ENCODE measurements at places on chromosomes 12 and 14.
A peak's percentile ranks its signal among the peaks of the same experiment; 100 is the strongest.

DNA sequence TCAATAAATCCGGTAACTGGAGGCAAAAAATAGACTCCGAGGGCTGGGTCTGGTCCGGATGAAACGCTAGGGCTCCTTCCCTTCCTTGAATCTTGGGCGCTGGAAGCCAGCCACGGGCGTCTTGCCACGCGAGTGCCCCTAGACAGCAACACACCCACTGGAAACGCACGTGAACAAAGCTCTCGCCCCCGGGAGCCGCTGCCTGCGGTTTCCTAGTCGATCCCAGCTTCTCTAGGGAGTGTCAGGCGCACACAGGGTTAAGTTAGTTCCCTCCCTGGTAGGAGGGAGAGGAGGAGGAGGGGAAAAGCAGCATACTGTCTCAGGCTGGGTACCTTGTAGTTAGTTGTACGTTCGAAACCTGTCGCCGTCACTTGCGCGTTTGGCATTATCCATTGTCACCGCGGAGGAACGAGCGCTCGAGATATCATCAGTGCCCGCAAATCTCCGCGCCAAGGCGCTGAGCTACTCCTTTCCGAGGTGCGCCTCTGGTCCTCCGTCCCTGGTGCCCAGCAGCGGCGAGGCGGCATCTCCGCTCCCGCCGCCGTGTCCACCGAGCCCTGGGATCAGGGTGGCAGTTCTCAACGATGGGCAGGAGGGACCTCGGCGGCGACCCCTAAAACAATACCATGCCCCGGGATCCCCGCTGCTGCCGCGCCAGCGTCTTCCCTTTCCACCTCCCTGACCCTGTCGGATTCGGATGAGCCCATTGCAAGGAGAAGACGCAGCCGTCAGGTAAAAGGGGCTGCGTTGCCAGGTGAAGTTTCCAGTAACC, at the start of gene FLRT2:
FLRT2 (plus strand) TSS at position 342 of the 772 bp plus-strand sequence. CDS start 91,371 bp downstream, outside the sequence.
- no peak for DNase-seq

GRCh38 chr14:74459289-74459946, 33.4 kb upstream of the SYNDIG1L start:
- peak; percentile 35 for DNase-seq

- DNase-seq, result no peak
Measured at GRCh38 chr12:131617596-131618302, 93.1 kb upstream of the SFSWAP start.

GRCh38 chr12:110577864-110578693, 5.0 kb downstream of the PPTC7 start:
- peak; percentile 17 for DNase-seq

- DNase-seq, result no peak
Measured at GRCh38 chr12:108131657-108132126, 2.6 kb downstream of the WSCD2 start.

DNA sequence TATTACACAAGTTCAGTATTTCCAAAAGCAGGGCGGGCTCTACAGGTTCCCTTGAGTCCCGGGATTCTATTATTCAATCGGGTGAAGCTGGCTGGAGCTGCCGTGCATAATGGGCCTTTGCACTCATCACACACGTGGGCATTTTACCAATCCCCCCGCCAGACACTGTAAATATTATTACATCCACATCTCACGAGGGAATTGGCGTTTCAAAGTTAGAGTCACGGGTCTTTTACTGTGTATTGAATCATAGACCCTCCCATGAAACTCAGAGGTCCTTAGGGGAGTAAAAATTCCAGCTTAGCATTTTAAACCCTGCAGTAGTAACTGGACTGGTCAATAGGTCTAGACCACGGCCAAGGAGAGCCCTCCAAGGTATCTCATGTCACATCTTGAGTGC, 70.3 kb downstream of the MAP1LC3B2 start:
- no peak for DNase-seq

DNA sequence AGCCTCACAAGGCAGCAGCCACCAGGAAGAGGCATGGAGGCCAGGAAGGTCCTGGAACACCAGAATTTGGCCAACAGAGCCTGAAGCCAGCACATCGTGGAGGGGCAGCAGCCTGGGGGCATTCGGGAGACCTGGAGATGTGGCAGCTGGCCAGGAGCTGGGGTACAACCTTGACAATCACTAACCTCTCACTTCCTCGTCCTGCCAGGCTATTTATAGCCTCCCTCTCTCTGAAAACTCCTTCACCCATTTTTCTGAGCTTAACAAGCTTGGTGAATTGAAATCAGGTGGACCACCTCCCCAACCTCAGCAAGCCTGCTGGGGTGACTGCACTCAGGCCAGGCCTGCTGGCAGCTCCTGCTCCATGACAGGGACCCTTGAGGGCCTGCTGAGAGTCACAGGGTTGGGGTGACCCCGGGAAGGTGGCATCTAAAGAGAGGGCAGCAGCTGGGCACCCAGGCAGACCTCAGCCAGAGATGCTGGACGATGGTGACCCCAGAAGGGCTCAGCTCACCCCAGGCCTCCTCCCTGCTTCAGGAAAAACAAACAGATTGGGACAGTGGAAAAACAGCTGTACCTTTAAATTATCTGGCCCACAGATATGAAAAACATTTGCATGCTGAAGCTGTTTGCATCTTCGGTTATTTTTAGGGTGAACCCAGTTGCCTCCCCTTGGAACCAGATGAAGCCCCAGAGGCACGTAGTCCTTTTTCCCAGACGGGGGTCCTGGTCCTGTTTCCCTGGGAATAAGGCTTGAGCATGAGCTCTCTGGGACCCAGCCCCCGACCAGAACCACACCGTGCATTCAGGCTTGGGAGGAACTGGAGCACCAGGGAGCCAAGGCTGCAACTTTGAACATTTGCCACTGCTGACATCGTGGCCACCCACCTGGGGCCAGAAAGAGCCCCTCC, 67.0 kb downstream of the PITPNM2 start:
- peak; percentile 46 for DNase-seq

GRCh38 chr12:49461221-49461620, 77.6 kb upstream of the KCNH3 start:
- no peak for DNase-seq

- DNase-seq, result no peak
Measured at GRCh38 chr14:61537563-61538463, 157.5 kb upstream of the HIF1A start.

- no peak for DNase-seq
Measured at GRCh38 chr12:154058-154457, 59.9 kb downstream of the SLC6A12 start.

- no peak for DNase-seq
Measured at GRCh38 chr12:50117057-50117622, 5.1 kb downstream of the COX14 start.

DNA sequence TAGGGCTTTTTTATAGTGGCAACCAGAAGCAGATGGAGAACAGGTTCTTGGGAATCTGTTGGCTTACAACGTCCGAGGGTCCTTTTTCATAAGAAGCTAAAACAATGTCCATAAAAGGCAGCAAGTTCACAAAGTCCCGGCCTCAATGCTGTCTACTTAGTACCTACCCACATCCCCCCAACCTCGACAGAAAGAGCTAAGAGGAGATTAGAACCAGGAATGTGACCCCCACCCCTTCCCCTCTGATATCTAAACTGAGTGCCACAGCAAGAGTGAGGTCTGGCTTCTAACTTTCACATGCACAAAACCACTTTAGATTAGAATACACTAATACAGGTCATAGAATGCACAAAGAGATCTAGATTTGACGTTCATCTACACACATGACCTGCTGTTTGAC, 4.5 kb downstream of the DPF3 start:
- DNase-seq, result no peak

GRCh38 chr14:93318927-93319326, 13.9 kb downstream of the BTBD7 start:
- DNase-seq, result no peak

DNA sequence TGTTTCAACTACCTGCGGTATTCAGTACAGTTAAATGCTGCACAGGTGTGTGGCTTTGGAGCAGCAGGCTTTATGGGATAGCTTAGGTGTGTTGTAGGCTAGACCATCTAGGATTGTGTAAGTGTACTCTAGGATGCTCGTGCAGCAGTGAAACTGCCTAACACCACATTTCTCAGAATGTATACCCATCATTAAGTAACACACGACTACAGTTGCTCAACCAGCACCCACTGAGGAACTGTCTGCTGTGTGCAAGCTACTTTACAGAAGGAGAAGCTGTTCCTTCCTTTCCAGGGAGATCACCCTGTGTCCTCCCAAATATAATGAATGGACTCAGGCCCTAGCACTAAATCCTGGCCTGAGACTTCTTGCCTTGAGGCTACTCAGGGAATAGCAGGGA, 94.8 kb downstream of the SLC24A4 start:
- no peak for DNase-seq

DNA sequence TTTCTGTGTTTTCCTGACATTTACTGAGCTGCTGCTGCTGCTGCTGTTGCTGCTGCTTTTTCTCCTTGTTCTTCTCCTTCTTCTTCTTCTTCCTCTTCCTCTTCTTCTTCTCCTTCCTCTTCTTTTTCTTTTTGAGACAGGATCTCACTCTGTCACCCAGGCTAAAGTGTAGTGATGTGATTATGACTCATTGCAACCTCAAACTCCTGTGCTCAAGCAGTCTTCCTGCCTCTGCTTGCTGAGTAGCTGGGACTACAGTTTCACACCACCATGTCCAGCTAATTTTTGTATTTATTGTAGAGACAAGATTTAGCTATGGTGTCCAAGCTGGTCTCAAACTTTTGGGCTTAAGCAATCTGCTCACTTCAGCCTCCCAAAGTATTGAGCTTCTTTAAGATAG, 95.8 kb downstream of the TMTC3 start:
- no peak for DNase-seq

GRCh38 chr14:70567791-70568190, 32.7 kb downstream of the MED6 start:
- peak; percentile 39 for DNase-seq

DNA sequence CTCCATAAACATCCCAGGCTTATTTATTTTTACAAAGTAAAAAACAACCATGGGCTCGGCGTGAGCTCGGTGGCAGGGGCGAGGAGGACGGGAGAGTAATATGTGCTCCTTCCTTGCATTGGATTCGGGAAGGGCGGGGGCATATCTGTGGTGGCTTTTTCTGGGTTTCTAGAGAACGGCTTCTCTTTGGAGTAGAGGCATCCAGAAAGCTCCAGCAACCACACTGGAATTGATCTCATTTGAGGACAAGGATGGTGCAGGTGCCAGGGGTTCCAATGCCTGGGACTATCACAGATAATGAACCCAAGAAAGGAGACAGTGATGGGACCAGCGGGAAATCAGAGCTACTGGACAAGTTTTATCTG, 18.9 kb downstream of the ADGRD1 start:
- DNase-seq, result no peak

- no peak for DNase-seq
Measured at GRCh38 chr14:99462210-99462609, 18.4 kb downstream of the SETD3 start.

DNA sequence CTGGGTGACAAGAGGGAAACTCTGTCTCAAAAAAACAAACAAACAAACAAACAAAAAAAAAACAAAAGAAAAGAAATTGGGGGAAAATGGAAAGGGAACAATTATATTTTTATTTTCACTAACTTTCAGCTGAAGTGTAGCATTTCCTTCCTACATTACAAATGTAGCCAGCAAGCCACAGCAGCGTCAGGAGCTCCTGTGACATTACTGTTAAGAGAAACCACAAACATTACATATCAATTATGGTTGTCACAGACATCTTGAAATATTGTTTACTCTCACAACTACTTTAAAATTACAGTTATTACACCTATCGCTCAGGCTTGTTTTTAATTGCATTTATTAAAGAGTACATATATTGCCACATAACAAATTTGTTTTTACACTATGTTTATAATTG, 49.8 kb upstream of the SLC24A4 start:
- no peak for DNase-seq

DNA sequence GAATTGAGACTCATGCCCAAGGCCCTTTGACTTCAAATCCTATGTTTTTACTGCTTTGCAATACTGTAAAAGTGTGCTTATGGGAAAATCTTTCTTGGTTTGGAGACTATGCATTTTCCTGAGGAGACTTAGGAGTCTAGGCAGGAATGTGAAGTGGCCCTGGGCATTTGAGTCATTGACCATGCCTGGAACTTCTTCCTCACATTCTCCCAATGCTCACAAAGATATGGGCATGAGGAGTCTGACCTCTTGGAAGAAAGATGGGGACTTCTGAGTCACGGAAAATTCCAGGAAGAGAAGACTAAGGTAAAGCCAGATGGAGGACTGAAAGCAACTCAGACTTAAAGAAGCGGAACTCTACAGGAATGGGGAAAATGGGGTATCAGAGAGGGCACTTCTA, 38.2 kb upstream of the ZNF641 start:
- no peak for DNase-seq

DNA sequence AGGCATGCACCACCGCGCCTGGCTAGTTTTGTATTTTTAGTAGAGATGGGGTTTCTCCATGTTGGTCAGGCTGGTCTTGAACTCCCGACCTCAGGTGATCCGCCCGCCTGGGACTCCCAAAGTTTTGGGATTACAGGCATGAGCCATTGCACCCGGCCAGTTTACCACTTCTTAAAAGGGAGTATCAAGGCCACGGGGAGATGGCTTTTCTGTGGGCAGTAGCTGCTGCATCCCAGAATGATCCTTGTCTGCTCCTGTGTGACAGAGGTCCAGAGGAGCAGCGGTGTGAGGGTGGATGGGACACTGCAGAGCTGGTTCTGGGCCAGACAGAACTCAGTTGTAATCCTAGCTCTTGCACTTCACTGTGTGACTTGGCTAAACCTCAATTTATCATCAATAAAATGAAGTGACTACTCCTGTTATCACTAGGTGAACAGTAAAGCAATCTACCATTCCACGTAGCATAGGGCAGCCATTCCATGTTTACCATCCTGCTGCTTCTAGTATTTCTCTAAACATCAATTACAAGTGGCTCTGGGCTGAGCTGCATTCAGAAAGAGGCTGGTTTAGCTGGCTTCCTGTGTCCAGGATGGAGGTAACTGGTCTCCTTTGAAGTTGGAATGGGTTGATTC, 3.0 kb upstream of the NPFF start:
- no peak for DNase-seq

Measured in NAMALWA (cell line).